ENCODE measurements at places on chromosomes 13 and 19.

- no peak for DNase-seq
Observed at GRCh38 chr19:33888665-33889064, 92.0 kb downstream of the KCTD15 start.

DNA sequence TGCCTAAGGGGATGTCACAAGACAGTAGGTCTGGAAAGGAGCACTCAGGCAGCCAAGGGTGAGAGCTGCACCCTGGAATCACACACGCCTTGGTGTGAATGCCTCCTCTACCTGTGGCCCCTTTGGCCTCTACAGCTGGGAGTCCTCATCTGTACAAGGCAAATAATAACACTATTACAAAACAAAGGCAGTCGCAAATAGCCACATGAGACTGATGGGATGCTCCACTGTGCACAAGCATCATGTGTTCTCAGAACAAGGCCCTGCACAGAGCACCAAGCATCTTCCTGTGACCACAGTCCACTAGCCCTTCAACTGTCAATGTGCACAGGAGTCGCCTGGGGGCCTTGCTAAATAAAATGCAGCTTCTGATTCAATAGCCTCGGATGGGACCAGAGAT lies 44.6 kb upstream of the HNRNPA1L2 start:
- no peak for DNase-seq

DNA sequence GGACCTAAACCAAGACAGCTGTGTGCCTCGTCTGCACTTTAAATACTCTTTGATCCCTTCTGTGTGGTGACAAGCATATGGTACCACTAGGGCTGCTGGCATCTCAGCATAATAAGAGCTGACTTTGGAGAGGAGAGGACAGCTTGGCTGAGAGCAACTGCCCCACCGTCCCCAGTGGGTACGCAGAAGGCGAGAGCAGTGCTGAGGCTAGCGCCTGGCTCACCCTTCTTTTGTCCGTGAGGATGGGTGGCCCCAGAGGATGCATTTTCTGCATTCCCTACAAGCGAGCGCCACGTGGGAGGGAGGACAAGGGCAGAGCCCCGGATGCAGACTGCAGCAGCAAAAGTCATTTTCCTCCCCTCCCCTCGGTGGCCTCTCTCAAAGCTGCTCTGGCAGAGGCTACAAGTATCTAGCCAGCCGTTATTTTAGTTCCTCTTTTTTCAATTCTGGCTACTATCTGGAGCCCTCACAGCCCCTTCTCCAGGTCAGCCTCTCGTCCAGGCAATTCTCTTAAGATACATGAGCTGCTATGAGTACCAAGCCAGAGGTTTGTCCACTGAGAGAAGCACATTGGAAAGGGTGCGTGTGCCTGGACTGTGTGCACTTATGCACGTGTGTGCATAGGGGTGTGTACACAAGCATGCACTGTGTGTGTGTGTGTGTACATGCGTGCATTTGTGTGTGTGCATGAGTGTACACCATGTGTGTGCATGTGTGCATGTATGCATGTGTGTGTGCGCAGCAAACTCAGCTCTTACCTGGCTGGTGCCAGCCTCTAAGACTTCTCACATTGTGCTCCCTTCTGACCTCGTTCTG lies 51.3 kb downstream of the RAB20 start:
- no peak for DNase-seq

GRCh38 chr19:42568006-42568405 lies 26.7 kb downstream of the CEACAM8 start:
- no peak for DNase-seq

GRCh38 chr13:75161804-75162203 lies 320.2 kb downstream of the TBC1D4 start:
- no peak for DNase-seq

DNA sequence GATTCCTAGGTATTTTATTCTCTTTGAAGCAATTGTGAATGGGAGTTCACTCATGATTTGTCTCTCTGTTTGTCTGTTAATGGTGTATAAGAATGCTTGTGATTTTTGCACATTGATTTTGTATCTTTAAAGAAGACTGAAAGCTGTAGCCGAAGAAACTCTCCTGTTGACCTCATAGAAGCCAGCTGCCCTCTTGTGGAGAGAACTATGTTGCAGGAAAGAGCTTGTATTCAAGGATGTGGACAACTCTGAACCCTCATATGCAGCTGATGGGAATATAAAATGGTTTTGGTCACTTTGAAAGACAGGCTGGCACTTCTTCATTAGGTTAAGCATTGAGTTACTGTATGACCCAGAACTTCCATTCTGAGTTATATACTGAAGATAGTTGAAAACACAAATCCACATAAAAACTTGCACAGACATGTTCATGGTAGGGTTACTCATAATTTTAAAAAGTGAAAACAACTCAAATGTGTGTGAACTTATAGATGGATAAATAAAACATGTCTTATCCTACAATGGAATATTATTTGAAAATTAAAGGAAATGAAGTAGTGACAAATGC lies 65.8 kb upstream of the SLITRK6 start:
- peak; percentile 30 for DNase-seq

DNA sequence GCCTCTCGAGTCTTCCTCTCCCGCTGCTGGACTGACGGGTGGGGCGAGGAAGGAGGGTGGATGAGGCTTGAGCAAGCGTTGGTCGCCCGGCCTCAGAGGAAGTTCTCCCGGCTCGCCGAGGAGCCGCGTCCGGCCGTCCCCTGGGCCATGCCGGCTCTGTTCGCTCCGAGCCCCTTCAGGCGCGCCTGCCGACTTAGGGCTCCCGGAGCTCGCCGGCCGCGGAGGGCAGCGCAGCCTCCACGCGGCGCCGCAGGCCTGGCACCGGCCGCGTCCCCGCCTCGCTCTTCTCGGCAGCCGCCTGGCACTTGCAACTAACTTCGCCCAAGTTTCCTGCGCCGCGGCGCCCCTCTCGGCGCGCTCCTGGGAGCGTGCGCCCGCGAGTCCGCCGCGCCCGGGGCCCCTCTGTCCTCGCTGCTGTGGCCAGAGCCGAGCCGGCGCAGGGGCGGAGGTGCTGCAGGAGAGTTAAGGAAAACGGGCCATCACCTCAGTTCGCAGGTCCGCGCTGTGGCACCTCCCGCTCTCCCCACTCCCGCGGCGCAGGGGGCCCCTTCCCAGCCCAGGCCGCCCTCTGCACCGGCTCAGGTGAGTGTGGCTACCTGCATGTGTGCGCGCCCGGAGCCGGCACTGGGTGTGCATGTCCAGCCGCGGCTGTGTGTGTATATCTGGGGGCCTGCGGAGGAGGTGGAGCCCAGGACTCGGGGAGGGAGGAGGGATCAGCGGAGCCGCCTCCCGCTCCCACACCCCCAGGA lies 641 bp upstream of the SOX21 start:
- DNase-seq: peak; percentile 74

GRCh38 chr13:37476874-37477273 lies 121.7 kb downstream of the POSTN start:
- peak; percentile 73 for DNase-seq

DNA sequence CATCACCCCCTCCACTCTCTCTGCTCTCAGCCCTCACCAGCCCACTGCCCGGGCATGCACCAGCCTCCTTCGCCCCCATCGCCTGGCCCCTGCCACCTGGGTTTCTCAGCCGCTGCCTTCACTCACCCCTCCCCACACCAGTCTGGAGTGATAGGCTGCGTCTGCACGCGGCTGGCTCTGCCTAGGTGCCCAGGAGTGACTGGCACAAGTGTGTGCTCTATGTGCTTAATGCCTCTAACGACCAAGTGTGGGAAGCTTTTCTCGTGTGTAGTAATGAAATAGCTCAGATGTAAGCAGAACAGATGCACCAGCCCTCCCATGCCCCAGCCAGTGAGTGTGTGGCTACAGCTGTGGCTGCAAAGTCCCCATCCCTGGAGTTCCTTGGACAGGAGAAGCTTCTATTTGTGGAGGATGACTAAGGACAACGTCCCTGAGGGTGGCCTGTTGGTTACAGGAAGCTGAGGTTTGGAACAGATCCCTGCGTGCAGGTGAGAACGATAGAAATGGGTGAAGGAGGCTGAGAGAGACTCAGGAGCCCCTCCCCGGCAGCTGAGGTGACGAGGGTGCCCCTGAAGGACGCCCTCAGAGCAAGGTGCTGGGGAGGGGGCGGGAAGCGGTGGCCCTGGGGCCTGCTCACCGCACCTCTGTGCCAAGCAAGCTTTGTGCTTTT lies 35.6 kb downstream of the ATP11A start:
- no peak for DNase-seq

- peak; percentile 9 for DNase-seq
Observed at GRCh38 chr19:35585848-35586247, at the start of gene PMIS2. Gene PMIS2, plus strand, starts transcription at chr19:35586173. Its CDS starts 87 bp downstream, at chr19:35586260.

DNA sequence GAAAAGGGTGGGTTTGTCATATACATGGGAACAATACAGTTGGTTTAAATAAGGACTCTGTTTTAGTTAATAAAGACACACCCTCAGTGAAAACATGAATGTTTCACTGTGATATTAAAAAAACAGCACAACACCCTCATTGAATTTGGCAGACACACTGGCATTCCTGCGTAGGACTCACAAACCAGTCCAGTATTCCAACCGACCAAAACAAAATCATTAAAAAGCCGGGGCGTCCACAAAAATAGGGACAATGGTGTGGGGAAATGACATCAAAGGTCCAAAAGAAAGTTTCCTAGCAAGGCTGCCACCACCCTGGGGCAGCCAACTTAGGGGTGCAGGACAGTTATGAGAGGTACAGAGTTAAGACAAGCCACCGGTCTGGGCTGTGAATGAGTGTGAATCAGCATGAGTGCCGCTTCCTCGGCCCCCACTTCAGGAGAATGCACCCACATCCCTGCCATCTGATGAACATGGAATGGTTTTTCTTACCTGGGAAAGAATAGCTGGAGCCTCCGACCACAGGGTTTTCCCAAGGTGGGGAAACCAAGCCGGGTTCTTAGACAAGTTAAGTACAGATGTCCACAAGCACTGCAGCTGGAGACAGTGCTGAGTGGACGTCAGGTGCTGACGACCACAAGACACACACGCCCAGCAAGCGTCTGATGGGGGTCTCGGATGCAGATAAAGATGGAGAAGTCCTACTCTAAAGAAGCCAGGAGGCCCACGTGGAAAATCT lies 73.3 kb downstream of the KLF2 start:
- DNase-seq: no peak

DNA sequence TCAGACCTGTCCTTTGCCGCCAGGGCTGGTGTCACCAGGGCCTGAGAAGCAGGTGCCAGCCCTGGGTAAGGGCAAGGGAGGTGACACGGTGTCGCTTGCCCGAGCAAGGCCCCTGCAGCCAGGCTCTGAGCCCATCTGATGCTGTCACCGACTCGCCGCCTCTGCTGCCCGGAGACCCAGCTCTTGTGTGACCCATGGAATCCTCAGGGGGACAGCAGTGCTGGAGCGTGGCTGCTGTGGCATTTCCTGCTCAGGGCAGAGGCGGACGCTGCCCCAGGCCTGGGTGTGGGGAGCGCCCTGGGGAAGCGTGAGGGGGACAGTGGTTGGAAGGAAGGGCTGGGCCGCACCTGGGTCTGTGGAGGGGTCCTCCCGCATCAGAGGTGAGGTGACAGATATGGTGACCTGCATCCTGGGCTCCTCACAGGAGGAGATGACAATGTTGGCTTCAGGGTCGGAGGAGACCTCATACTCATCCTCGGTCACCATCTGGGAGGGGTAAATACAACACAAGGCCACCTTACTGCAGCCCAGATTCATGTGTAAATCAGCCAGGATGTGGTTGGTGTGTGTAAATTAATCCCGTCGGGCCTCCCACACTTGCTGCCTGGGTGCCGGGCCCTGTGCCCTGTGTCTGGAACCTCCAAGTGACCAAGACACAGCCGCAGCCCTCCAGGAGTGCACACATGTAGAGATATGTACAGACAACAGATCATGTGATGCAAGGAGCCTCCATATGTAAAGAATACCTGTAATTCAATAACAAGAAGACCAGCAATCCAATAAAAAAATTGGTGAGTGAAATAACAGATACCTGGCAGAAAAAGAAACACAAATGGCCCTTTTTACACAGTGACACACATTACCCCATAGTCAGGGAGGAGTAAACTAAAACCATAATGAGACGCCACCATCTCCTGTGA lies 27.6 kb upstream of the MATK start:
- no peak for DNase-seq

- no peak for DNase-seq
Observed at GRCh38 chr19:10105509-10106099, 558 bp upstream of the PPAN start.

DNA sequence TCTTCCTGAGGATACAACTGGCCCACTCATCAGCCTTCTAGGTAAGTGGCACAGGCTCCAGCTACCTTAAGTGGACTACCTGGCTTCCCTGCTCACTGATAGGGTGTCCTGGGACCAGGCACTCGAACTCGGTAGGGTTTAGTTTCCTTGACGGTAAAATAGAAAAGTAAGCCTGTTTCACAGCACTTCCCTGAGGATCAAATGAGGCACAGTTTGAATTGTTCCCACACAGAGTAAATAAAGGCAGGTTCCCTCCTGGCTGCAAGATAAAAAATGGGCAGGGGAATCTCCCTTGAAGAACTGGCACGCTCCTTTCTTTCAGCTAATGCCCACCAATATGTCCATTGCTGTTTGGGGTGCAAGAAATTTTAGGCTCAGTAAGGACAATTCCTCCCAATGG lies 1.1 kb upstream of the FAM124A start:
- no peak for DNase-seq

DNA sequence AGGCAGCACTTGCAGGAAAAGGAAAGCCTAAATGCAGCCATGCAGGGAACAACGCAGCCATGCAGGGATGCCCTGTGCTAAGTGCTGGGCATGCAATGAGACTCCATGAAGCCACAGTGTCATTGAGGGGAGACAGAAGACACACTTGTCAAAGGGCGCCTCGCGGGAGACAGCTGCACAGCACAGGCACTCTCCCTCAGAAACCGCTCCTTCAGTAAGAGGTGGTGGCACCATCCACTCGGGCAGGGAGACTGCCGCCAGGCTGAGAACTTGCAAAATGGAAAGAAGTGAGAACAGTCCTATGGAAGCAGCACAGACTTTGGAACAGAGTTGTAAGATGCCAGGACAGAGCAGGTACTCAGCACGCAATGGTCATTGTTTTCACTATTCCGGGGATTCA lies 51.1 kb downstream of the GGACT start:
- DNase-seq: no peak

DNA sequence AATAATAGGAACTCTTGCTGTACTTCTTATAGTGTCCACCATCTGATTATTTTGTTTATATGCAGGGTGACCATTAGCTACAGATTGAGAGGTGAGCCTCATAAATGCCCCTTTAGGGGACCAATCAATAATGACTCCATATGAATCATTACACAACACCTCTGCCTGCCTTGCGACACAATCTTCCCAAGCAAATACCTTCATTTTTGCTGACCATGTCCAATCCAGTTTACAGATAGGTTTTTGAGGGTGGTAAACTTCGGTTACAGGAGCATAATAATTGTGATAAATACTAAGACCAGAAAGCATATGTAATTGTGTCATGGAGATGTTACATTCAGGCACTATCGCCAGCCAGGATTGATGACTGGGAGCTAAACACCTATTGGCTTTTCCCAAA lies 23.6 kb upstream of the IL17D start:
- no peak for DNase-seq
